Sciatic nerve (tissue), 2 donors: ENCODE measurements at places on chromosomes 3 and 15.

DNA sequence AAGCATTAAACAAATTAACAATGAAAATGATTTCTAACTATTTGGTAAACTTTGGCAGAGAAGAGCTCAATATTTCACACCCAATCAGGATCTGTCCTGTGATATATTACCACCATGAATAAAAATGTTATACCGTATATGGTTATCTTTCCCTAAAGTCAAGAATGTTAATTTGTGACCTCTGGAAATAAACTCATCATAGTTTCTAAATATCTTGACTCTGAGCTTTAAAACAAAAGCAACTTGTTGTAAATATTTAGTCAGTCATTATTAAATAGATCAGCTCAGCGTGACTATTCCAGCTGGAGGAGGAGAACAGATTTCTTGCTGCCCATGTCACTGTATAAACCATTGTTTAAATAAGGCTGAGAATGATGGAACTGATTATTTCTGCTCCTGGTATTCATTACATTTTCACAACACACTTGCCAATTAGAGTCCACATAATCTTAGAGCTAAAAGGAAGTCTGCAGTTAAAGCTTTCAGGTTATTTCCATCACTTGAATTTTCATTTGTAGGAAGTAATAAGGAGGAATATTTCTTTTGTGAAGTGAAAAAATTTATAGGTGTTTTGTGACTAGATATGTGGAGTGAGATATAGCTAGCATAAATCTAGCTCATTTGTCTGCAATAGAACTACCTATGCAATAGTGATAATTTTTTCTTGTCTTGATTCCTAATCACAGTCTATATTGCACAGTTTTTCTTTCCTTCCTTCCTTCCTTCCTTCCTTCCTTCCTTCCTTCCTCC lies 106.5 kb upstream of the P2RY1 start:
- no peak for DNase-seq

DNA sequence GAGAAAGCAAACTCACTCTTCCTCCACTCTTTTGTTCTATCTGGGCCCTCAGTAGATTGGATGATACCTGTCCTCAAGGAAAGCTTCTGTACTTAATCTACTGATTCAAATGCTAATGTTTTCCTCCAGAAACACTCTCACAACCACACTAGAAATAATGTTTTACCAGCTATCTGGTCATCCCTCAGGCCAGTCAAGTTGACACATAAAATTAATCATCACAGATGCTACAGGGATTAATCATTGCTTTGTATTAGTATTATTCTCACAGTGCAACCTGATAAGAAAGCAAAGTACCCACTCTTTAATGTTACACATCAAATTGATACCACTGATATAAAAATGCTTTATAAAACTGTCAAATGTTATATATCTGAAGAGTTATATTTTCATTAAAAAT lies 52.9 kb upstream of the ARL6 start:
- DNase-seq, result no peak

GRCh38 chr3:20225769-20226168 lies 39.8 kb upstream of the SGO1 start:
- no peak for DNase-seq

GRCh38 chr3:141939759-141940158 lies 63.3 kb downstream of the ATP1B3 start:
- no peak for DNase-seq

DNA sequence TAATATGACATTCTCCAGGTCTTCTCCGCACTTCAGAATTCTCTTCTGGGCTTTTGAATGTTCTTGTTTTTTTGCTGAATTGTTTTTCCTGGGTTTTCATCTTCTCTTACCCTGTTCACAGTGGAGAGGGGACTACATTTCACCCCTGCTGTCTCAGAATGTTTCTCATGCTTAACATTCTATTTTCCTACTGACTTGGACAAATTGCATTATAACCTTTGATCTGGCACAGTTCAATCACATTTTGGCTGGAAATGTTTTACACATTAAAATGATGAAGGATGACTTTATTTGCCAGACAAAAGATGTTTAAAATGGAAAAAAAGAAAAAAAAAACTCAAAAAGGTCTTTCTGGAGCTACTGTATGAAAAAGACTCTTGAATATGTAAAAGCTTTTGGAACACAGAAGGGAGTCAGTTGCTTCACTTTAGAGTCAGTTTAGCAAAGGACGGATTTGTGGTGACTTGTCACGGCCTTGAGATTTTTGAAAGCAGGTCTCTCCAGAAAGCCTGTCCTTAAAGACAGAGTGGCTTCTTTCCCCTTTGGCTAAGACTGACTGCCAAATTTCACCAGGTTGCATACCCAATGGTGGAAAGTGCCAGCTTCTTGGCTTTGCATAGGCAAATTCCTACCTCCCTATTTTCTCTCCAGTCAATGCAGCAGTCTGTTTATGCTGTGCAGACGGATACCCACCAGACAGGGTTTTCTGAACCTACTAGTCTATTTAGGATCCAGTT lies 401.0 kb upstream of the TBL1XR1 start:
- DNase-seq, result no peak

GRCh38 chr3:7710284-7710683 lies 791.3 kb upstream of the LMCD1 start:
- DNase-seq, result no peak

- DNase-seq, result no peak
Observed at GRCh38 chr3:114567771-114568170, 273.9 kb downstream of the TIGIT start.

- peak; percentile 49 for DNase-seq
Observed at GRCh38 chr15:101050623-101051290, 131.6 kb downstream of the LRRK1 start.

- DNase-seq, result no peak
Observed at GRCh38 chr3:71050166-71050537, 533.4 kb downstream of the FOXP1 start.

DNA sequence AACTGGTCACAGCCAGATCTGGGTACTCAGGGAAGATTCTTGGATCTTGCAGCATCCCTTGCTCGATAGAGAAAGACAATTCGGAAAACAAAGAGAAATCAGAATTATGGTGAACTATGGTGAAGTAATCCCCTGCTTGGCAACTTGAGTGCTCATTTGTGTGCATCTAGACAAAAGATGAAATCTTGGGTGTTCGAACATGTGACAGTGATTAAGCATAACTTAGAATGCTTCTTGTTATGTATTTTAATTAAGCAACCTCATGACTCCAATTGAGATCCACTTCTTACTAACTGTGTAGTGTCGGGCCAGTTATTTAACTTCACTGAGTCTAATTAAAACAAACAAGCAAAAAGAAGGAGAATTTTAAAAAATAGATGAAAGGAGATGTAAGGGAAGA lies 56.5 kb downstream of the ZNF385D start:
- no peak for DNase-seq

- DNase-seq, result no peak
Observed at GRCh38 chr3:147426931-147427330, 17.8 kb downstream of the ZIC1 start.

DNA sequence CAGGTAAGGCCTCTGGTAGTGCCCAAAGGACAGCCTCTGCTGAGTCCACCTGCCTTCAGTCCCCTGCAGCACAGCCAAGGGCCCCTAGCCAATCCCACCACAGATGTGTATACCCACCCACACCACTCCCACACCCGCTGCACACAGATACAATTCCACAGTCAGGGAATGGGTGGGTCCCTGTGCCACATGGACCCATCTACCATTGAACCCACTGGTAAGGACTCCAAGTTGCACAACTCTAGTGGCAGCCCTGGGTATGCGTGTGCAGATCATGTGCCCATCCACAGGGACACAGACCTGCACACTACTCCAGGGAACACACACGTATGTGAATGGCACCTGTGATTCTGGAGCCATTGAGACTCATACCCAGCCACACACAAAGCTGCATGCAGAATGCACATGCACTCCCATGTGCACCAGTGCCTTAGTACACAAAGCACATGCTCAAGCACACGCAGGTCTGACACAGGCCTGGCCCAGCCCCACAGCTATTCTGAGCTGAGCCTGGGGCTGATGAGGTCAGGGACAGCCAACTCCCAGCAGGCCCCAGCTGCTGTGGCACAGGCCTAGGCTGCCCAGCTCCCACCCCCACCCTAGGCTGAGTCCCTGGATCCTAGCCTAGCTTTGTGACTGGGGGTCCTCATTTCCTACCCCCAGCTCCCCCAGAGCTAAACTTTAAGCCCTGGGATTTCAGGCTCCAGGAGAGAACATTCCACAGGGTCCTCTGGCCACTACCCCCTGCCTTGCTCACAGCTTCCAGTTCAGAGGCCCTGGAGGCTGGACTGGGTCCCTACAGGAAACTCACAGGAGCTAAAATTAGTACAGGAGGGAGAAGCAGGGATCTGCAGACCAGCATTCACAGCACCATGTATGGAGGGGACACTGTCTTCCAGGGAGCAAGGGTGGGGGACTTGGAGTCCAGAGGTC lies 2.7 kb upstream of the ALS2CL start:
- DNase-seq, result no peak

GRCh38 chr3:107727102-107727501 lies 204.3 kb downstream of the BBX start:
- DNase-seq, result no peak

DNA sequence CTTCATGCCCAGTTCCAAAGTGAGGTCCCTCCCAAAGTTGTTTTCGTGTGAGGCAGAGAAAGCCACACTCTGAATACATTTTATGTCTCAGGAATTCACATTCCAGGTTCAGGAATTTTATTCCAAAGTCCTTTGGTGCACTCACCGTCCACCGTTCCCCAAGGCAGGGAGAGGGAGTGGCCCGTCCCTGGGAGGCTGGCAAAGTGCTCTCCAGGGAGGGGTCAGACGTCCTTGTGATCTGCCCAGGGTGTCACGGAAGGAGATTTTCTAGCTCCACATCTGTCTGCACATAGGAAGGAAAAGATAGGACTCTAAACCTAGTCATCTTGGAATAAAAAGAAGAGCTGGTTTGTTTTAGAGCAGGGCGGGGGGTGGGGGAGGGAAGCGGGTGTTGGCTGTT lies 47.9 kb downstream of the KLF13 start:
- DNase-seq, result no peak

DNA sequence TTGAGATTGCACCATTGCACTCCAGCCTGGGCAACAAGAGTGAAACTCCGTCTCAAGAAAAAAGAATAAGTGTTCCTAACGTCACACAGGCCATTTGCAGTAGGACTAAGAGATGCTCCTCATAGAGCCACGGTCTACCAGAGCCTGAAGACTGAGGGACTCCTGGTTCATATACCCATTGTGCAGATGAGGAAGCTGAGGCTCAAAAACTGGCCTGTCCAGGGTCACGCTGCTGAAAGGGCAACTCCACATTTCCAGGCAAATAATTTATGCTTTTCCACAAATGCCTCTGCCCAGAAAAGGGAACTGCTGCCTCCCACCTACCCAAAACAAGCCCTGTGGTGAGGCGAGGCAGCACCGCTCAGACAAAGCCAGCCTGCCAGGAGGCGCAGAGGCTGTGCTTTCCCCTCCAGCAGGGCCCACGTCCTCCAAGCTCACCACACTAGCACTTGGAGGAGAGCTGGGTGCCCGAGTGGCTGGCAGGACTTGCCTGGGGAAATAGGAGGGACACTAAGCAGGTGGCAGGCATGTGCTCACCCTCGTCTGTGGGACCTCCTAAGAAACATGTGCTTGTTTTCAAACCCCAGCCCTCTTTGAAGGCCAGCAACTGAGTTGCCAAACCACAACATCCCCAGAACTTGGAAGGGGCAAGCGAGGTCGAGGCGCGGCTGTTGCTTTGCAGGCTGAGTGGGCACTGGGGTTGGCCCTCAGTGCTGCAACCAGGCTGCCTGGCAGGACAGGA lies 195.6 kb downstream of the XXYLT1 start:
- peak; percentile 49 for DNase-seq

- DNase-seq, result peak; percentile 81
Observed at GRCh38 chr3:192917028-192917403, 640 bp downstream of the MB21D2 start.

- no peak for DNase-seq
Observed at GRCh38 chr3:49601358-49602048, 47.2 kb downstream of the BSN start.

- no peak for DNase-seq
Observed at GRCh38 chr3:157103280-157103679, 56.7 kb downstream of the CCNL1 start.

DNA sequence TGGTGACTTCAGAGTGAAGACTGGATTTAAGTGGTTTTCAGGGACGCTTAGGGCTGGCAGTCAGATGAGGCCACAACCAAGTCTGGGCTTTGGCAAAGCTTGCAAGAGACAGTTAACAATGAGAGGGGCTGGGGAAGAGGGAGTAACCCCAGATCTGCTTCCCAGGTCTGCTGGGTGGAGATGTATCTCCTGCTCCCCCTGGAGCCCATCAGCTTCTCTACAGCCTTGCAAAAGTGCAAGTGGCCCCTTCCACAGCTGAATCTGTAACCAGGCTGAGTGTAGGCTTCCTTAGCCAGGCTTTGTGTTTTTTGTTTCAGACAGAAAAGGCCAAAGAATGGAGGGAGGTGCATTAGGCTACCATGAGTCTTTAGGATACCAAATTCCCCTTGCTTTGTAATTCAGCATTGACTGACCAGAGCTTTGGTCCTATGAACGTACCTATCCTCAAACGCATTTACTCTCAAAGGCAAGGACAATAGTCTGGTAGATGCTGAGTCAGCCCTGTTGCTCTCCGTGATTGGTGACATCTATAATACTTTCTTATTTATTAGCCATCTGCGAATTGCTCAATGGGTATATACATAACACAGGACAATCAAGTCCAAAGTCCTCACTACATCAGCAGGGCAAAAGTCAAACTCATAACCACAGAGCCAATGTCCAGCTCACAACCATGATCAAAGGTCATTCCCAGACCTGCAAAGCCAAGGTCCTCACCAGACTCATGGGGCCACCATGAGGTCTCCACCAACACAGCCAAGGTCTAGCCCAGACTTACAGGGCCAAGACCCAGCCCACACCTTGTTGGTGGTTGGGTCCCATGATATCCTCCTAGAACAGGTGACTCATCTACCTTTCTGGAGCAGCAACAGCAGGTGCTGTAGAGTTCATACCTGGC lies 17.1 kb downstream of the CCDC13 start:
- no peak for DNase-seq

- no peak for DNase-seq
Observed at GRCh38 chr15:81572190-81572589, 198.2 kb upstream of the TMC3 start.

- no peak for DNase-seq
Observed at GRCh38 chr15:68464448-68465090, 32.6 kb upstream of the ITGA11 start.

DNA sequence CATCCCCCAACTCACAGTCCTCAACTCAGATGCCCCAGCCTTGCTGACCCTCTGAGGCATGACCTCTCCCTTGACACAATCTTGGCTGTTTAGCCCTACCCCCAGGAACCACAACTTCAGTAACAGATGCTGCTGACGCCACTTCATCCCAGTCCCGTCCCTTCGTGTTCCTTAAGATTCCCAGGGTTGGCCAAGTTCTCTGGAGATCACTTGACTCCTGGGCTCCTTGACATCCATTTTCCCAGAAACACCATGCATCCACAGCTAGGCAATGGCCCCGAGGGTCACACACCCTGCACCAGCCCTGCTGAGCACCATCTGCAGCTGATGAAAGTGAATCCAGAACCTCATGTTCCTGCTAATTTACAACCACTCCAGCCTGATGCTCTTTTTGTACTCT lies 6.9 kb downstream of the RTP2 start:
- no peak for DNase-seq

DNA sequence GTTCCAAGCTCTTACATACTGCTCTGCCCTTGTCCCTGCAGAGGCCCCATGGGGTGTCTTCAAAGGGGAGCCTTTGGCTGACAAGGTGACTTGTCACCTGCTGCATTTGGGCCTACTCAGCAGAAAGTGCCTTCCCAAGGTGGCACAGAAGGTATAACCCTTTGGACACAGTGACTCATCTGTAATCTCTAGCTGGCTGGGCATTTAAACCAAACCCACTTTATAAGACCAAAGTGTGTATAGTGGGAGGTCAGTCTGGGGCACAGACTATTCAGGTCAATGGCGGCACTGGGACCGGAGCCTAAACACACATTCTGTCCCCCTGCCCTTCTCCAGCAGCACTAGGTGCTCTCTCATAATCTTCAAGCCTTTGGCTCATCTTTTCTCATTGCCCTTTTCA lies 35.1 kb downstream of the GJD2 start:
- no peak for DNase-seq
